ENCODE measurements at places on chromosomes 5 and 9.
A peak's percentile ranks its signal among the peaks of the same experiment; 100 is the strongest.

- DNase-seq, result no peak
Observed at GRCh38 chr5:87127956-87128687, 139.6 kb upstream of the RASA1 start.

GRCh38 chr5:1801222-1801966, at the start of gene NDUFS6:
Gene NDUFS6 (plus strand): TSS chr5:1801407. CDS start chr5:1801418, 11 bp downstream.
- DNase-seq, result peak; percentile 91

DNA sequence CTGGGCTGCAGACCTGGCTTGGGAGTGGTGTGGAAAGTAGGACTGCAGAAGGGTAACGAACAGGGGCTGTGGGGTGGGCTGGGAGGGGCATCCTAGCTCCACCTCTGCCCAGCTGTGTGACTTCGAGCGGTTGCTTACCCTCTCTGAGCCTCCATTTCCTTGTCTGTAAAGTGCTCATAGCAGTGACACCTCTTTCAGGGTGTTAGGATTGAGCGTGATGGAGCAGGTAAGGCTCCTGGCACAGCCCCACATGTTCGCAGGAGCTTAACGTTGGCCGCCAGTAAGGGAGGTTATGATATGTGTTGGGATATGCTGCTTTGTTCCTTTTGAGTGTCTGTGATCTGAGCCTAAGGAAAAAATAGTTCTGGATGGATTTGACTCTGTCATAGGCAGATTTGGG, 2.1 kb downstream of the NDST1 start:
- no peak for DNase-seq

- DNase-seq, result no peak
Observed at GRCh38 chr9:34446468-34446891, 11.9 kb downstream of the FAM219A start.

GRCh38 chr5:158878227-158878626, 221.5 kb downstream of the EBF1 start:
- no peak for DNase-seq

GRCh38 chr9:2495221-2496005, 126.2 kb upstream of the VLDLR start:
- DNase-seq, result no peak

DNA sequence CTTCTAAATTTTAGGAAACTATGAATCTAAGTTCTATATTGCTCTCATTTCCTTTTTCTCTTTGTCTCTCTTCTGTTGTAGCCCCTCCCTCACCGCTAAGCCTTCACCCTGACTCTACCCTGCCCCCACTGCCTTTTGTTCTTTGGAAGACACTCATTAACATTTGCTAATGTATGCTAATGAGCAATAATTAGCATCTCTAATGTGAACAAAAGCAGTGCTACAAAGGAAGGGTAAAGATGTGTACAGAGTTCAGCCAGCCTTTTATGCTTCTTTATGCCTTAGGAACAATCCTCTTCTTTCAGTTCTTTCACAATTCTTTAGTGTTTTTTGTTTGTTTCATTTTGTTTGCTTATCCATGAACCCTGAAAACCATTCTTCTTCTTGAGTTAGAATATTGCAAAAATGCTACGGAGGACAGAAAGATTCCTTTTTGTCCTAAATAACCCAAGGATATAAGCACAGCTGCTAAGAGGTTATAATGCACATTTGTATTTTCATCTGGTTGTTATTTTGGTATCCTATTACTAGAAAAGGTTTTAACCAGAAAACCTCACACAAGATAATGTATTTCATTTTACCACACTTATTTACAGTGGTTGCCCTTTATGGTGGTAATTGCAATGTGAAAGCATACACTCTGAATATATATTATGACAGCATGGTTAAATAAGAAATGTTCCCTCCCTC, 159.3 kb downstream of the TMC1 start:
- DNase-seq, result peak; percentile 10

DNA sequence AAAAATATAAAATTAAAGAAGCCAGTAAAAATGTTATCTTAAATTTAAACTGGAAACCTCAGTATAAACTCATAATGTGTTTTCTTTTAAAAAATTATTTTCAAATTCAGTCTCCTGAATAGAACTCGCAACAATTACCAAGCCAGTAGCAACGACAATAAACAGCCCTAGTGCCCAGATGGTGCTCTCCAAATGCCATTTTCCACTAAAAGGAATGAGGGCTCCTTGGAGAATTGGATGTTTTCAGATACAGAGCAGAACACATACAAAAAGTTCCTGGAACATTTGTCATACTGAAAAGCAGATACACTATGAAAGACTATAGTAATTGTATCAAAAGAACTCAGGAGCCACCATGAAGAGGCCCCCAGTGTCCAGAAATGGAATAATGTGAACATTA, 97.4 kb downstream of the TMC1 start:
- no peak for DNase-seq

DNA sequence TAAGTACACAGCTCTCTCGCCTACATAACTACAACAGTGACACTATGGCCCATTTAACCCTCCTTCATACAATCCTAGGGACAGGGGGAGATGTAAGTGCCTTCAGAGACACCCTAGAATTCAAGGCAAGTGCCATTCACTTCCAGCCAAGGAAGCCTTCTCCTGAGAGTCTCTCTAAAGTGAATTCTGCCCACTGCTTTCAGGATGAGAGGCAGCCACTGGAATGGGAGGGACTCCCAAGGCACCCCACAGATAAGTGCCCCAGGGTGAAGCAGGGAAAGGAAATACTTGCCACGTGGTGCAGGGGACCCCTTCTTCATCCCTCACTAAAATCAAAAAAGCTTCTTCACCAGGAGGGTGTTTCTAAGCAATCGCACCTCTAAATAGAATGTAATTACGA, 283.7 kb downstream of the ZNF608 start:
- no peak for DNase-seq

DNA sequence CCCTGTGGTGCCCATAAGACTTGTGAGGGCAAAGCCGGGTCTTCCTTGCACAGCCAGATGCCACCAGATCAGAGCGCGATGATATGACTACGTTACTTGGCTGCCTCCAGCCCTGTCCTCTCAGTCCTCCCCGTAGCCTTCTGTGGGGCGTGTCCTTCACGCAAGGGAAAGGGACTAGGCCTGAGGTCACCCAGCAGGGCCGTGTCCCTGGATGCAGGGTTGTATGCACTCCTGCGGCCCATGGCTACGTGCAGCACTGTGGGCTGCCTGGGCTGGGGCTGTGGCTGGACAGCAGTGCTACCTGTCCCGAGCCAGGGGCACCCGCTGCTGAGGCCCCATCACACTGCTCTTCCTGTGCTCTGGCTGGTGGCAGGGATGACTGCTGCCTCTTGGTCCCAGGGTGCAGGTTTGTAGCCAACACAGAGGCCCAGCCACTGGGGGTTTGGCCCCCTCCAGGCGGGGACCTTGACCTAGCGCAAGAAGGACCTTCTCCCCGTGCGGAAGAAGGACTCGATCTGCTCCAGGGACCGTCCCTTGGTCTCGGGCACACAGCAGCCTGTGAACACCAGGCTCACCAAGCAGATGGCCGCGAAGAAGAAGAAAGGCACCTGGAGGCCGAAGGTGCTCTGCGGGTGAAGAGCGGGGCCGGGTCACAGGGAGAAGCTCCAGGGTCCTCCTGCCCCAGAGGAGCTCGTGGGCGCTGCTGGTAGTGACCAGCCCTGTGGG, 7.2 kb downstream of the SLC2A6 start:
- no peak for DNase-seq

- DNase-seq, result no peak
Observed at GRCh38 chr9:17536027-17536426, 42.8 kb upstream of the SH3GL2 start.

DNA sequence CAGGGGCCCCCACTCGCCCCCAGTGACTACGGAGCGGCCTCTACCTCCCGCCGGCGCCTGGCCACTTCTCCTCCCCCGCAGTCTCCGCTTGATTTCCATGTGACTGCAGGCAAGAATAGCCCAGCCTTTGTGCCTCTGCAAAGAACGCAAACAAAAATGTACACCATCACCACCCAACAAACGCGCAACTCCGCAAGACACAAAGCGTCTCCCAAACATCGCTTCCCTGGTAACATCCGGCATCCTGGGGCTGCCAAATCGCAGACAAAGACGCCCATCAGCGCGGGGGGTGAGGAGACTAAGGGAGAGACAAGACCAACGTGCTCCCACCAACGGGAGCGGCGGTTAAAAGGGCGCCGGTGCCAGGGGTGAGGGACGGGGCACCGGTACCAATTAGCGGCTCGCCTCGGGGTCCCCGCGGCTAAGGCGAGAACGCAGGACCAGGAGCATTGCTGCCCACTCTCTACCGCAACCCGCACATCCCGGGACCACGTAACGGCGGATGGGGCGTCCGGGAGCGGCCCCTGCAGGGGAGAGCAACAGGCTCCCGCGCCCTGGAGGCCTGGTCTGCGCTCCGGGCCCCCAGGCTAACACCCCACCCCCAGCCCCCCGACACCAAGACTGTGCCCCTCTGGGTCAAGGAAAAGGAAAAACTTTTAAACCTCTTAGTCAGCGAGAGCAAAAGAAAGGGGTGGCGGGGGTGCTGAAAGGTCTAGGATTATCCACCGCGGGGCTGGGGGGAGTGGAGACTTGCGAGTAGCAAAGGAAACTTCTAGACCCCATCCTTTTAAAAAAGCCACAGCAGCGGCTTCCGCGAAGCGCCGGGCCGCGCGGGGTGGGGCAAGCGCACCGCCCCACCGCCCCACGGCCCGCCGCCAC, 885 bp downstream of the MPDZ start:
- no peak for DNase-seq

DNA sequence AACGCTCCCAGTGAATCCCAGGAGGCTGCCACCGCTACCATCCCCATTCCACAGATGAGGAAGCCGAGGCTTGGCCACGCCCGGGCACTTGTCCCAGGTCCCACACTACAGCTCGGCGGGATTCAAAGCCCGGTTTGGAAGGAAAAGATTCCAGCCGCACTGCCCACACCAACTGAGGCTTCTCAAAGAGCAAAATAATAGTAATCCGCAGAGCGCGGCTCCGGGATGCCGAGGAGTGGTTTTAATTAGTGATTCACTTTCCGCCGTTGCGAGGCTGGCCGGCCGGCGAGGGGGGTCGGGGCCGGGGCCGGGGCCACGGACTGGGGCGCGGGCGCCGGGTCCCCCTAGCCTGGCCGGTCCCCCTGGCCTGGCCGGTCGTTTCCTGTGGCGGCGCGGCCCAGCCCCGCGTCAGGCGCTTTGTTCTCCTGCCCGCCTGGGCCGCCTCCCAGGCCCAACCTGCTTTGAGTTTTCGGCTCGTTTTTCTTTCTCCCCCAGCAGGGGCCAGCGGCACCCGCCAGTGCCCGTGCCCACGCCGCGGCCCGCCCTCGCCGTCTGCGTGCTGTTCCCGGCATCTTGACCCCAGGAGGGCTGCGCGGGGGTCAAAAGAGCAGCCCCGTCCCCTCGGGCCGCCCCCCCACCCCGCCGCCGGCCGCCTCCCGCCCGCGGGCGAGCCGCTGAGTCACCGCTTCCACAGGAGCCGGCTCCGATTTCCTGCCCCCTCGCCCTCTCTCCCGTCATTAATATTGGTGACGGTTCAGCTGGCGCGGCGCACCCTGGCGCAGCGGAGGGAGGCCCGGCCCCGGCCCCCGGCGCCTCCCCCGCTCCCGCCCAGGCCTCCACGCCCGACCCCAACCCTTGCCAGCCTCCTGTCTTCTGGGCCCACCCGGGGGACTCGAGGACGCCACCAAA, 31.2 kb downstream of the FGF18 start:
- peak; percentile 52 for DNase-seq

GRCh38 chr9:123679330-123679987, 250.5 kb downstream of the DENND1A start:
- no peak for DNase-seq

DNA sequence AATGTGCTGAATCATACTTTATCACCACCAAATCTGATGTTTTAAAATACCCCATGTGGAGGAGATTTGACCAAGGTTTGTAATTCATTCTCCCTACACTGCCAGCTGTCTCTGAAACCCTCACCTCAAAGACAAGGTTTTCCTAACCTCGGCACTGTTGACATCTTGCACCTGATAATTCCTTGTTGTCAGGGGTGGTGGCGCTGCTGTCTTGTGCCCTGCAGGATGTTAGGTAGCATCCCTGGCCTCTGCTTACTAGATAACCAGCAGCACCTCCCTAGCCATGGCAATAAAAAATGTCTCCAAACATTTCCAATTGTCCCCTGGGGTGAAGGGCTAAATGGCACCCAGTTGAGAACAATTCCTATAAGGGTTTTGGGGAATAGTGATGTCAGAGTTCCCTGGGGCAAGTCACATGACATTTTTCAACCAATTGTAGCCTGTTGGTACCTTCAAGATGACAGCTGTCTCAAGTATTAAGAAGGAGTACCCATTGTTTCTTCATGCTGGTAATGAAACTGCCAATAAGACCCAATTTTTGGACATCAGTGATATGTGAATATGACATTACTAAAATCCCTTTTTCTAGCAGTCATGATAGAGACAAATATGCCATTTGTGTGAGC, 160.6 kb upstream of the PLCXD3 start:
- no peak for DNase-seq

DNA sequence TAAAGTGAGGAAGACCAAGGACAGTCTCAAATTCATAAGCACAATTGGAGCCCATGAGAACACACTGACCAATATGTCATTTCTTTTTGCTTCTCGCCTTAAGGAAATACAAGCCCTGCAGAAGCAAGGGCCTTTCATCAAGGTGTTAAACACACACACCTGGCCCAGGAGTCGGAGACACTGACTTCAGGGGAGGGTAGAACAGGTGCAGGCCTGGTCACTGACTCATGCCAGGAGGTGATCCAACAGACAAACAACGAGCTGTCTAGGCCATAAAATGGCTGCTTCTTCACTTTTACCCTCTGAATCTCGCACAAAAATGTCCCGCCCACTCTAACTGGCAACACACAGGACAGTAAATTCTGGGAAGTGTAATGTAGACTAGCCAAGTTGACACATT, 62.7 kb downstream of the RGMB start:
- DNase-seq, result no peak

DNA sequence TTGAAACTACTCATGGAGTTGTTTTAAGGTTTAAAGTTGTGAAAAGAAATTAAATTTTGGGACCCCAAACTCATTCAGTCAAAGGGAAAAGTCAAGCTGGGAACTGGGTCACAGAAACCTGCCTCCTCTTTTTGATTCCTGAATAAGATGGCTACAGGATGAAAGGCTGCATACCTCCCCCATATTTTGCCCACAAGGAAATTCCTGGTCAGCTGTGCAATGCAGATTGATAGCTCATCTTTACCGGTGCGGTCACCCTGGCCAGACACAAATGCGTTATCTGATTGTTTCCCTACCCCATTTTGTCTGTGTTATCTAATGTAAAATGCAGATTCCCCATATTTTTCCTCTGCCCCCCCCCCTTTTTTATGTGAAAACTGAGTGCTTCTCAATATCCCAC, 1.3 kb downstream of the HAVCR2 start:
- DNase-seq, result peak; percentile 46

- peak; percentile 3 for DNase-seq
Observed at GRCh38 chr5:141223112-141223783, at the start of gene PCDHB14. Gene PCDHB14 (plus strand): TSS chr5:141223343. CDS start chr5:141223506, 163 bp downstream.

- no peak for DNase-seq
Observed at GRCh38 chr5:170846416-170846815, 15.4 kb upstream of the RANBP17 start.

- no peak for DNase-seq
Observed at GRCh38 chr5:10775646-10776045, 14.6 kb upstream of the DAP start.

DNA sequence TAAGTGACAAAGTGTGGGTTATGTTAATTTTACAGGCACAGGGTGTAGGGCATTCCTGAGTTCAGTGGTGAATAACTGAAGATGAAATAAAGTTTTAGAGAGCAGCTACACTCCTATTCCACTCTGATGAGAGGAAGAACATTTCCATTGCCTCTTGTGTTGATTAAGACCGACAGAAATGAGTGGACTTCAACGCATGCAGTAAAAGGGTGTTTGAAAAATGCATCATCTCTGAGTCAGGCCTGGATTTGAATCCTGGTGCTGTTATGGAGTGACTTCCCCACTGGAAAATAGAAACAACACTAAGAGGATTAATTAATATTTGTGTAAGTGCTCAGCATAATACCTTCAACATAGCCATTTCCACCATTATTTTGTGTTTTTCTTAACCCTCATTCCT, 86.3 kb downstream of the PRR16 start:
- DNase-seq, result no peak
